ENCODE measurements at places on chromosomes 4 and X.

GRCh38 chrX:41348551-41348950, 14.6 kb downstream of the DDX3X start:
- DNase-seq: no peak

DNA sequence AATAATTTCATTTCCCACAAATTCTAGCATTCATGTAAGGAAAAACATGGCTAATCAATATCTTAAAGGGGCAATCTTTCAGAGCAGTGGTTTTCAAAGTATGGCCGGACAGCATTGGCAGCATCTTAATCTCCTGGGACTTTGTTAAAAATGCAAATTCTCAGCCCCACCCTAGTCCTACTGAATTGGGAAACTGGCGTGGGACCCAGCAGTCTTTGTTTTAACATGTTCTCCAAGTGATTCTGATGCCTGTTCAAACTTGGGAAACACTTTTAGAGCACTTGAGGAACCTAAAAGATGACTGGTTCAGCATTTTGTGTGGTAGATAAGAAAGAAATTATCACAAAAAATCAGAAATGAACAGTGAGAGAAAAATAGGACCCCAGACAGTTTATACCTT, 65.7 kb downstream of the ZFX start:
- no peak for DNase-seq

- DNase-seq: peak; percentile 80
These were observed 600.6 kb downstream of the ANKRD50 start for GRCh38 chr4:124111922-124112321.

GRCh38 chrX:6383488-6383887, 151.4 kb downstream of the VCX3A start:
- DNase-seq: no peak

GRCh38 chrX:65926095-65927019, 113.5 kb downstream of the VSIG4 start:
- no peak for DNase-seq

GRCh38 chr4:124390861-124391260, 321.7 kb downstream of the ANKRD50 start:
- no peak for DNase-seq

- DNase-seq: peak; percentile 44
These were observed 407.9 kb downstream of the PCDH18 start for GRCh38 chr4:137124278-137124932.

- DNase-seq: no peak
These were observed 902.1 kb downstream of the TRAM1L1 start for GRCh38 chr4:116183241-116183640.

DNA sequence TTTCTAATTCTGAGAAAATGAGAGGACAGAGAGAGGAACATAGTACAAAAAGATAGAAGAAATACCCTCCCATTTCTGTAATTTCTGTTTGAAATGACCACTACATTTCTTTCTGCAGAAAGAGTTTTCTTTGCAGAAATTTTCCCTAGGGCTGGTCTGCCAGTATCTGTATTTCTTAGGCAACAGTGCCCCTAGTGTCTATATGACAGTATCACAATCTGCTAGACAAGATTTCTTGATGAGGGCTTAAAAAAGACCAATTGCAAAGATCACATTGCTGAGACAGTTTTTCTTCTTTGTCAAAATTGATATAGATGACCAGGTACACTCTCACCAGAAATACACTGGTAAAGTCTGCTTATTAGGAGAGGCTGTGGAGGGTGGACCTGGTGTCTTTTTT, 81.0 kb upstream of the ZDHHC15 start:
- DNase-seq: peak; percentile 0

GRCh38 chr4:68655764-68656444, 14.5 kb downstream of the UGT2B15 start:
- DNase-seq: no peak

- peak; percentile 88 for DNase-seq
These were observed 16.6 kb downstream of the CLCN4 start for GRCh38 chrX:10173331-10173900.

DNA sequence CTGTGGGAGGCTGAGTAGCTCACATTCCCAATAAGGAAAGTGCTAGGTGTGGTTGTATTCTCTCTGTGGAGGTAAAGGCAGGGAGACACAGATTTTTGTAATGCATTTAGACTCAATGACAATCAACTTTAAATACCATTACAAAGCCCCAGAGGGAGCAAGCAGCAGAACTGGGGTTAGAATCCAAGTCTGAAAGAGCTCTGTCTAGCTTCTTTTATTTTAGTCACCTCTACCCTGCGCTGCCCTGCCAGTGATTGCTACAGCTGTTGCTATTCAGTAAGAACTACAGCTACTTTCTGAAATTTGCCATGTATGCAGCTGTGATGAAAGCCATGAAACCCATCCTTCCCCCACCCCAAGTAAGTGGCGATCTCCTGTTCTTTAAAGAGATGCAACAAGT, 22.5 kb downstream of the SLC39A8 start:
- DNase-seq: no peak

GRCh38 chrX:48576108-48576507, 1.8 kb downstream of the RBM3 start:
- DNase-seq: no peak

DNA sequence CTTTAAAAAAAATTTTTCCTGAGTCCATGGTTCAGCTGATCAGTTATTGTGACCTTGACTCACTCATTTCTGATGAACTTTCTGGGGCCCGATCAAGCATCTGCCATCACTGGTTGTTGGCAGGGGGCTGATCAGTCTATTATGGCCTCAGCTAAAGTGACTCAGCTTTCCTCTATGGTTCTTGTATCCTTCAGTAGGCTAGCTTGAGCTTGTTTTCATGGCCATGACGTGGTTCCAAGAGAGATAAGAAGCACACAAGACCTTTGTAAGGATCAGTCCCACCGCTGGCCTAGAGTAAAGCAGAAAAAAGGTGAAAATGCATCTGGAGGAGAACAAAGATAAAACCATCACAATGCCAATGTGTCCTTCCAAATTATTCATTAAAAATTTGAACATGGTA, 29.8 kb upstream of the EPGN start:
- DNase-seq: no peak

GRCh38 chr4:128244379-128244778, 43.2 kb downstream of the PGRMC2 start:
- DNase-seq: no peak

DNA sequence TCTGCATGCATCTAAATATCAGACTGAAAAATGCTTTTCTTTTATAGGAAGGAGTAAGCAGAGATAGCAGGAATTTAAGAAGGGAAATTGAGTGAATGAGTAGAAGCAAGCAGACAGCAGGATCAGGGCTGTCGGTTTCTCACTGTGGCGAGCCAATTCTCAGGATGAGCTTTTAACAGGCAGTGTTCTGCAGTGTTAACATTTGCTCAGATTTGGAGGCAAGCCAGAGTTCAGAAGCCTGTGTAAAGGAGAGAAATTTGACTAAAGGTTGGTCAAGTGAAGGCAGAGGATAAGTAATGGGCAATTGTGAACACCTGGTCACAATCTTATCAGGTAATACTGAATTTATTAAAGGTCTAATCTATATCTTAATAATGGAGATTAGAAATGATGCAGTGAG, 133.3 kb upstream of the MAGEB16 start:
- no peak for DNase-seq

GRCh38 chrX:24982306-24982965, 33.3 kb downstream of the ARX start:
- DNase-seq: no peak

- DNase-seq: no peak
These were observed 1.0 kb upstream of the GABRG1 start for GRCh38 chr4:46124773-46125413.

GRCh38 chrX:20060961-20061748, 55.6 kb downstream of the MAP7D2 start:
- no peak for DNase-seq

- DNase-seq: no peak
These were observed 4.6 kb downstream of the EDA2R start for GRCh38 chrX:66634272-66634671.

DNA sequence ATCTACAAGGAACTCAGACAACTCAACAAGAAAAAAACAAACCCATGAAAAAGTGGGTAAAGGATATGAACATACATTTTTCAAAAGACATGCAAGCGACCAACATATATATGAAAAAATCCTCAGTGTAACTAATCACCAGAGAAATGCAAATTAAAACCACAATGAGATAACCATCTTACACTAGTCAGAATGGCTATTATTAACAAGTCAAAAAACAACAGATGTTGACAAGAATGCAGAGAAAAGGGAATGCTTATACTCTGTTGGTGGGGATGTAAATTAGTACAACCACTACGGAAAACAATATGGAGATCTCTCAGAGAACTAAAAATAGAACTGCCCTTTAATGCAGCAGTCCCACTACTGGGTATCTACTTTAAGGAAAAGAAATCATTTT, 12.1 kb downstream of the NIPAL1 start:
- DNase-seq: no peak

Data from skeletal muscle cell (primary cell).